ENCODE measurements at places on chromosomes 4 and X. TPM values are rescaled to one million over a fixed set of nuclear protein-coding genes. Genes with fewer than 3 reads are reported as not detected.

MAGEA1 gene
- not detected for total RNA-seq

MAGEB17 gene
- total RNA-seq: not detected

ZFP92 gene
- 1.7 TPM for total RNA-seq

RTL5 gene
- 0.20 TPM for total RNA-seq

HHIP gene
- total RNA-seq: not detected

ARX gene
- total RNA-seq: not detected

BTC gene
- total RNA-seq: not detected

KDR gene
- total RNA-seq: not detected

CRMP1 gene
- total RNA-seq: 0.16 TPM

LNX1 gene
- total RNA-seq: not detected

TDO2 gene
- not detected for total RNA-seq

All from activated CD8-positive, alpha-beta memory T cell treated with anti-CD3 and anti-CD28 coated beads, Interleukin-2, amount 10 ng/mL, durations not matched to agents 7 days and 5 days (primary cell).